ENCODE measurements at places on chromosomes 11 and 22.

GRCh38 chr11:125250318-125251213 lies 86.0 kb downstream of the PKNOX2 start:
- DNase-seq: no peak

- no peak for DNase-seq
These were observed 42.2 kb downstream of the WNT7B start for GRCh38 chr22:45934659-45935341.

- DNase-seq: no peak
These were observed at the start of gene OR4S2 for GRCh38 chr11:55648027-55648426. TSS of gene OR4S2 (plus strand) at chr11:55648327. CDS start at chr11:55650904, 2,577 bp downstream.

- DNase-seq: no peak
These were observed 48.1 kb downstream of the CYTH4 start for GRCh38 chr22:37330200-37331033.

GRCh38 chr22:45970705-45971407 lies 6.1 kb downstream of the WNT7B start:
- DNase-seq: no peak

DNA sequence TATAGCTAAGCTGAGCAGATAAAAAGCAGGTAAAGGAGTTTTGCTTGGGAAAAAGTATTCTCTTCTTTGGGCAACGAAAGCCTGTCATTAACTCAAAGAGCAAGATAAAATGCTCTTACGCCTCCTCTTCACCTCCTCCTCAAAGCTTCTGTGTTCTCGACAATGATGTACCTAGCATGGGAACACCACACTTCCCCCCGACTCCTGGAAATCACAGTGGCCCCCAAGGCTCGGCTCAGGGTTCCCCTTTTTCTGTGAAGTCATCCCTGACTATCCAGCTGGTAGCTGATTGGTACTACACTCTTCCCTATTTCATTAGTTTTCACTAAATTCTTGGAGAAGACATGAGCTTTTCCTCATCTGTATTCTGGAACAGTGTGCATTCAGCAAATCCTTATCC lies 336.1 kb downstream of the LARGE1 start:
- DNase-seq: no peak

GRCh38 chr11:47960015-47960414 lies 20.3 kb upstream of the PTPRJ start:
- DNase-seq: no peak

GRCh38 chr11:66559866-66560676 lies 8.3 kb downstream of the CTSF start:
- no peak for DNase-seq

- DNase-seq: no peak
These were observed 17.1 kb downstream of the HSD17B12 start for GRCh38 chr11:43697679-43698078.

DNA sequence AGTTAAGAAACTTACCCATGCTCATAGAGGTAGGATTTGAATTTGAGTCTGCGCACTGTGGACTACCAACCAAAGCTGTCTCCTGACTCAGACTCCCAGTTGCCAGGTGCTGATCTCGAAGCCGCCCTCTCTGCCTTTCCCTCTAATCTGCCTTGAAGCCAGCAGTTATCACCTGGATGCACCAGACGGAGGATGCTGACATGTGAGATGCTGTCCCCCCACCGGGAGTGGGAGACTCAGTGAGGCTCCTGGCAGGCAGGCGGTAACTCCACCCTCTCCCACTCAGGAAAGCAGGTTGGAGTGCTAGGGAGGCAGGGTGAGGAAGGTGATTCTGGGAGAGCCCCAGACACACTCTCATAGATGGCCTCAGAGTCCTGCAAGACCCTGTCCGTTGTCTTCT lies 40.4 kb downstream of the KIAA1671 start:
- DNase-seq: no peak

DNA sequence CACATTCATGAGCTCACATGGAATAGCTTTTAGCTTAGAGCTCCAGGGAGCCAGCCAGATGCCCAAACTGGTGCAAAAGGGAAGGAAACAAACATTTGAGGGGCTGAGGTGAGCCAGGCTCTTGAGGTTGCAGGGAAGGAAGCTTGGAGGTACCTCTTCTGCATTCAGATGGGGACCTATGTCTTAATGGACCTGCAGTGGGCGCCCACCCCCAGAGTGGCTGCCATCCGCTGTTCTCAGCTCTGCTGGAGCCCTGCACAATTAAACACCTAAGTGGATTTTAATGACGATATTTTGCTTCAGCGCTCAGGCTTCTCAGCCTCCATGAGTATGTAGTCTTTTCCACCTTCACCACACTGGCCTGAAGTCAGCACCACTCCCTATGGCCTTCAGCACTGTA lies 100.8 kb downstream of the LDLRAD3 start:
- DNase-seq: no peak

GRCh38 chr22:47808236-47808635 lies 1045.8 kb downstream of the TBC1D22A start:
- no peak for DNase-seq

GRCh38 chr11:64372802-64373597 lies 14.0 kb downstream of the RPS6KA4 start:
- no peak for DNase-seq

GRCh38 chr11:83671289-83671688 lies 385.1 kb upstream of the CCDC90B start:
- DNase-seq: peak; percentile 56

DNA sequence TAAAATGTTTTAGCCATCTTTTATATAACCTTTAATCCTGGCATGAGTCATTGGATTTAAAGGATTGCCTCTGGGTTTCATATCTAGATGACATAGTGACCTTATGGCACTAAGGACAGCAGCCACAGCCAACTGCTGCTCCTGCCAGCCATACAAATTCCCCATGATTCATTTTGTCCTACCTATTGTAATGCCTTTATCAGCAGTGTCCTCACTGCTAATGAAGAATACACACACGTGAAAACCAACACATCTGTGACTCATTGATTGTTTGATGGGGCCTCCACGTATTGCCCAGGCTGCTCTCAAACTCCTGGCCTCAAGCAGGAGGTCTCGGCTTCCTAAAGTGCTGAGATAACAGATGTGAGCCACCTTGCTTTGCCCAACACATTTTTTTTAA lies 1.8 kb downstream of the LDHAL6A start:
- DNase-seq: no peak

- DNase-seq: no peak
These were observed 1269.1 kb downstream of the TBC1D22A start for GRCh38 chr22:48031589-48031988.

GRCh38 chr11:36586543-36586942 lies 7.8 kb upstream of the IFTAP start:
- DNase-seq: no peak

DNA sequence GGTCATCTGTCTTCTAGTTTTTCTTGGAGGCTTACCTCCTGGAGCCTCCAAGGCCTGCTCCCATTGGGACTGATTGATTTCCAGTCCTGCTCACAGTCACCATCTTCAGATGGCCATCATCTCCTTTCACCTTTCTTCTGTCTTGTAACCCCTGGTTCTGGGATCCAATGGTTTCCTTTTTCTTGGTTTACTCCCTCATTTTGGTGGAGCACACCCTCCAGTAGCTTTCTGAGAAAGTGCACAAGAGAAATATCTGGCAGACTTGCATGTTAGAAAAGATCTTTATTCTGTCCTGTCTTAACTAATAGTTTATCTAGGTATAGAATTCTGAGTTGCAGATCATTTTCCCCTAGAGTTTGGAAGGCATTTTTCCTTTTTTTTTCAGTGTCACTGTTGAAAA lies 50.9 kb downstream of the MPPED1 start:
- DNase-seq: no peak

- no peak for DNase-seq
These were observed 16.5 kb upstream of the SHISAL1 start for GRCh38 chr22:44329179-44329796.

DNA sequence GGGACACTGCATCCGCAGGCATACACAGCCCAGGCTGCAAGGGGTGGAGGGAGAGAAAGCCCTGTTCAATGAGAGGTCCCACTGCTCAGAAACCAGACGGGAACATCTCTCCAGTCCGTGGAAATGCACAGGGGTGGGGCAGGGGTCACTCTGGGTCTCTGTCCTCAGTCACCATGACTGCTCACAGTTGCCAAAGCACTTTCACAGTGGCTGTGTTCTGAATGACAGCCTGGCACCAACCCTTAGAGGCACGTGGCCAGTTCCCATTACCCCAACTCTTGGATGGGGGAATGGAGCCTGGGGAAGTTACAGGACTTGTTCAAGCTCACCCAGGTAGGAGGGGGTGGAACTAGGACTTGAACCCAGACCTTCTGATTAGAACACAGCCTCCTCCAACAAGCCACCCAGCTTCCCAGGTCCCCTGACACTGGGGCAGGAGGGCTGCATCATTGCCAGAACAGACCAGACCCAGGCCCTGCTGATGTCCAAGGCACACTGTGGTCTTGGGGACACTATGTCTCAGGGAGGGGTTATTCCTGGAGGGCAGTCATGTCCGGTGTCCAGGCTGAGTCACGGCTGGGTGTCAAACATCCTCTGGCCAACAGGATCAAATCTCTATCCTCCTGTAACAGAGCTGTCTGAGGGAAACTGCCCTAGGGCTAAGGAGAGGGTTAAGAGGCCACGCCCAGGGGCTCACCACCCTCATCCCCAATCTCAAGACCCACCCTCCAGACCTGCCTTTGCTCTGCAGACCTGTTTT lies 8.2 kb downstream of the ZNF70 start:
- no peak for DNase-seq

DNA sequence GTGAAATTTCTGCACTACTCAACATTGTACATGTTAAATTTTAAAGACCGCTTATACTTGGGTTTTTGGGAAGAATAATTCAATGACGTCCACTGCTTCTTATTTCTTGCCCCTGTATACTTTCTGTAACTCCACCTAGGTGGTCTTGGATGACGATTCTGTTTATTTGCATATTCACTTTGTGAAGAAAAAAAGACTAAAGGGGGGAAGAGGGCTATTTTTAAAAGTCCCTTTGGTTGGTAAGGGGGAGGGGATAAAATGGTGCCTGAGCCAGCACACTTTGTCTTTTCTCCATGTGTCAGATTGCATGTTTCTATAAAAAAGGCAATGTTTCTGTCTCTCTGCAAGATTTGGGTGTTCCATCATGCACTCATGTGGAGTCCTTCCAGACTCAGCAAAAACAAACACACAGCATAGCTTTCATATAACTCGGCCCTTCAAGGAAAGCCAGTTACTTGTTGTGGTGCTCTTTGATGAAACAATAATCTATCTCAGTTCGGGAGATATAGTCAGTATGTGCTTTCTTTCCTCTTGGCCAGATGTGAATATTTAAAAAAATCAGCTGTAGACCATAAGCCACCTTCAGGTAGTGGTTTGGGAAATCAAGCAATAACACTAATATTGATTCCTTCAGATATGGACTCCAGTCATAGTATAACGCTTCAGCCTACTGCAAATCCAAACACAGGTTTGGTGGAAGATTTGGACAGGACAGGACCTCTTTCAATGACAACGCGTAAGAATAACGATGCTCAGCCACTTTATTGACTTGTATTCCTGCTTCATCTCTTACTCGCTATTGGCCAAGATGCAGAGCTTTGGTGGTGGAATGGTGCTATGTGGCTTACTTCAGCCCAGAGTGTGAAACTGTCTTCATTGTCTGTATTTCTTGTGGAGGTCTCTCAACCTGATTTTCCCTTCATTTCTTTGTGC lies 68.8 kb downstream of the CD44 start:
- DNase-seq: no peak

DNA sequence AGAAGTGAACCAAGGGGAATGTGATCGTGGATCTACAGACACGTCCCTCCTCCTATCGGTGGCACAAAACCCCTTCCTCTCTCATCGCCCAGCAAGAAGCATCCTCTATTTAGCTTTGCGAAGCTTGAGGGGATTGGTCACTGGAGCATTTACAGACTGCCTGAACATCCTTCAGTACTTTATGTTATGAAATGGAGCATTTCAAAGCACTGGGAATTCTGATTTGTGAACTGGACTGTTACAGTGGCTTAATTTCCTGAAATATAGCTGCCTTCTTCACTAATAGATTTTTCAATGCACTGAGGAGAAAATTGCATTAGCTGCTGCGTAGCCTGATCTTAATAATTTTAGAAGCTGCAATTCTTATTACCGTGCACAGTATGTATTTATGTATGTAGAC lies 344.5 kb downstream of the LARGE1 start:
- DNase-seq: no peak

GRCh38 chr11:112518371-112518770 lies 257.7 kb upstream of the PLET1 start:
- DNase-seq: no peak

GRCh38 chr22:32572741-32573500 lies 98.3 kb downstream of the FBXO7 start:
- DNase-seq: no peak

- no peak for DNase-seq
These were observed 3.5 kb downstream of the SPON1 start for GRCh38 chr11:13966013-13966412.

DNA sequence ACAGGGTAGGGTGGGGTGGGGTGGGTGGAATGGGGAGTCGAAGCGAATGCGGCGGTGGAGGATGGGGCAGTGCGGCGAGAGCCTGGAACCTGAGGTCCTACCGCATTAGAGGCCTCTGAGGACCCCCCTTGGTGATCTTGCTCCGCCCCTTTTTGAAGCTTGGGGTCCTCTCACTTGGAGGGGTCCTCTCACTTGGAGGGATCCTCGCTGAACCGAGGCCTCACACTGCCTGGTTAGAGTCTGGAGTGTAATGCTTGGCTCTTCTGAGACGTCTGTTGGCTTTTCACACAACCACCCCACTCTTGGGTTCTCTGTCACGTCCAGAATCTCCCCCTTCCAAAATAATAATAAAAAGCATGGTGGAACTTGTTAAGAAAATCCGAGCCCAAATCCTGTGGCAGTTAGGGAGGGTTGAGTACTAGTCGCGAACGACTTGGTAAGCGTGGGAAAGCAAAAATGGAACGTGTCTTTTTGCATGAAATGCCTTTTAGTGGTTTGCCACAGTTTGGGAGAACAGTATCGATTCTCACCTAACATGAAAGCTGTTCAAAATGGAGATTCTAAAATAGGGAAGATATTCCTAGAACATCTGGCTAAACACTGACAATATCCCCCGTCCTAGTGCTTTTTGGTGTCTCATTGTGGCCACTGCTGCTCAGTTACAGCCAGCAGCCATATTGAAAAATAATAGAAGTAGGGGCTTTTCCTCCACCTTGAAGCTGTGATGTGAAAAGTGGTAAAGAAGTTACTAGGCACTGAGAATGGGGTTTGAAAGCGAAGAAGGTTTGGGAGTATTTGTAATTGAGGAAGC lies 822 bp downstream of the RBX1 start:
- DNase-seq: no peak

- DNase-seq: no peak
These were observed 346.8 kb downstream of the ETS1 start for GRCh38 chr11:128240546-128240945.

Data from NCI-H1417 treated with DMSO at 0.1 percent for 48 hours (cell line).